ENCODE measurements at places on chromosomes 1 and 21.
A peak's percentile ranks its signal among the peaks of the same experiment; 100 is the strongest.

- no peak for DNase-seq
Measured at GRCh38 chr1:67053535-67053784, 488 bp downstream of the SLC35D1 start.

GRCh38 chr1:170010443-170010842 lies 64.1 kb downstream of the KIFAP3 start:
- peak; percentile 7 for DNase-seq

DNA sequence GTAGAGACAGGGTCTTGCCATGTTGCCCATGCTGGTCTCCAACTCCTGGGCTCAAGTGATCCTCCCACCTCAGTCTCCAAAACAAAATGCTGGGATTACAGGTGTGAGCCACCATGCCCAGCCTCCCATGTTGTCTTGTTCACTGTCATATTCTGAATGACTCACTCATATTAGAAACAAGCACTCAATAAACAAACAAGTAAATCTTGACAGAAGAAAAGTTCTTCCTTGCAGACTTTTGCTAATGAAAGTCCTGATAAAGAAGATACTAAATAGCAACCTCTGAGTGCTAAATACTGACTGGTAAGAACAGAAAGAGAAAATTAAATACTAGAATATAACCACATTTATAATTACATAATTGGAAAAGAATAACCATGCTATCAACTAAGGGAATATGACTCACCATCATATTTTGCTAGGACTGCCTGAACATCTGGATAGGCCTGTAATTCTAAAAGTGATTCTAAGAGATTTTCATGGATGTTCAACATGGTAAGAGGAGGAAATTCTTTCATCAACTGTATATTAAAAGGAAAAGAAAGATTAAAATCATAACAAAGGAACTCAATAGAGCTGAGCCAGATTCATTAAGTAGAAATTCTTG lies 37.3 kb downstream of the ST7L start:
- DNase-seq: no peak

- DNase-seq: no peak
Measured at GRCh38 chr1:225413708-225414375, 14.0 kb downstream of the LBR start.

GRCh38 chr1:47574451-47575165 lies 136.8 kb downstream of the FOXD2 start:
- no peak for DNase-seq

GRCh38 chr1:178353524-178353923 lies 143.2 kb downstream of the CLEC20A start:
- DNase-seq: no peak
